ENCODE measurements at places on chromosomes 13 and 19. TPM values are rescaled to one million over a fixed set of nuclear protein-coding genes. Genes with fewer than 3 reads are reported as not detected.

Gene NCR1
- total RNA-seq = 0.58 TPM

DNA sequence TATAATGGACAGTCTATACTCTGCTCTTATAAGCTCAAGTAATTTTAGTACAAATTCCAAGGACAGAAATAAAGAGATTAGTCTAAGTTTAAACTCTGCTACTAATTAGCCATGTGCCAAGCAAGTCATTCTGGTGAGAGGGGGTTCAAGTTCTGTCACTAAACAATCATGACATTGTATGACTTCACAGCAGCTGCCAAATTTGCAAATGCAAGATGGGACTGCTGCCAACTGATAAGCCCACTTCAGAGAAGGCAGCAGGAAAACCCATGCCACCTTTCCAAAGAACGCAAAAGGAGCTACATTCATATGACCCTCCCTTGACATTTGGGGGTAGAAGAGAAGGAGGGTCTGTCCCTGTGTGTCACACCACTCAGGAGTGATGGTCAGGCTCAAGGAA lies 60.7 kb upstream of the RFXAP start:
- no peak for DNase-seq

Gene ARGLU1
- 89.2 TPM for total RNA-seq

DNA sequence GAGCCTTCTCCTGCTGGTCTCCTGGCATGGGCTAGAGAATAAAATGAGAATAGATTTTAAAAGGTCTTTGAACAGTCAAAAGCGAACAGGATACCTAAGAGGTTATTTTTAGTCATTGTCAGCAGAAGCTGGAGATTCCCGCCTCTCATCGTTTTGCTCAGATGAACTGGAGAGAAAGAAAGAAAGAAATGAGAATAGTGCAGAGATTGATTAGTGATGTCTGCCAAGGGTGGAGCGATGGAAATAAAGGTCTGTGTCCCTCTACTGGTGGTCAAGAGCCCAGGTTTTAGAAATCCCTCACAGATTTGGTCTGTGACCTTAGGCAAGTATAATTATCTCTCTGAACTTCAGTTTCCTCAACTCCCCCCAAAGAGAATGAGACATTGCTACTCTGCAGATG lies 5.3 kb downstream of the NCAN start:
- no peak for DNase-seq

Gene METTL21C
- total RNA-seq = not detected

- DNase-seq = no peak
These were observed 2.0 kb downstream of the DNAJC3 start for GRCh38 chr13:95678967-95679366.

Gene MATK
- 37.6 TPM for total RNA-seq

DNA sequence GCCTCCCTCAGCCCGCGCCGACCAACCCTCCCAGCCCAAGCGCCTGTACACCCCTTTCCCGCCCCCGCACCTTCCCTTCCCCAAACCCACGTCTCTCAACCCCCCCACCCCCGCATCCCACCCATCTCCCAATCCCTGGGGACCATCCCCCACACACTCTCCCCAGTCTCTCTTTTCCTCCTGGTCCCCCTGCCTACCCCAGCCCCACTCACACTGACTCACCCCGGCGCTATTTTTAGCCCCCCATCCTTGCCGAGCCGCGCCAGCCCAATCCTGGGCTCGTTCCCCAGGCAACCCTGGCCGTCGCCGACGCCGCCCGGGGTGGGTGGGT lies 11.7 kb downstream of the CIC start:
- DNase-seq = peak; percentile 54
